Stomach (tissue), 19 donors: ENCODE measurements at places on chromosomes 1 and 21.

DNA sequence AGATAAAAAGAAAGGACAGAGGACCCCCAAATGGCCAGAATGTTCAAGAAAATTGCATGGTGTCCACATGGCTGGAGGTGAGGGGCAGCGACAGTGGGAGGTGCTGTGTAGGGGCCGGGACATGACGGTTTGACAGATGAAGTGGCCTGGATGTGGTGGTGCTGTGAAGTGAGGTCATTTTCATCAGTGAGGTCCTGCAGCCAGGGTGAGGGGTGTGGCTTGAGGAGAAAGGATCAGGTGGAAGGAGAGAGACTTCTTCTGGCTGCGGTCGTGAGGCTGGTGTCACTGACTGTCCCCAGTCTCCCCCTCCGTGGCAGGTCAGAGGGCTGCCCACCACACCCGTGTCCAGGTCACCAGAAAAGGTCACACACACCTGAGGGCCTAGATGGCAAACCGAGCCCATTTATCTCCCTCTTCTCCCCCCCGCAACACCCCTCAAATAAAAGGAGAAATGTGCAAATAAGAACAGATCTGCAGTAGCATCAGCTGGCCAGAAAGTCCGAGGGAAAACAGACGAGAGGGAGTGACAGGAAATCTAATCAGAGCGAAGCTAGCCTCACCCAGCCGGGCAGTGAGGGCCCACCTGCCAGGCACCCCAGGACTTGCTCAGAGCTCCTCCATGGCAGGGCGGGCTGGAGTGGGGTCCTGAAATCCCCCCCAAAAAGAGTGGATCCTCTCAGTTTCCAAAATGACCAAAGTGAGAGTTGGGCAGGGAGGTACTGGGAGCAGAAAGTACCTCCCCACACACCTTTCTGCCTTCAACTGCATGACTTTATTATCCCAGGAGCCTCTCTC is 148.5 kb upstream of the EDN2 start:
- DNase-seq = no peak

DNA sequence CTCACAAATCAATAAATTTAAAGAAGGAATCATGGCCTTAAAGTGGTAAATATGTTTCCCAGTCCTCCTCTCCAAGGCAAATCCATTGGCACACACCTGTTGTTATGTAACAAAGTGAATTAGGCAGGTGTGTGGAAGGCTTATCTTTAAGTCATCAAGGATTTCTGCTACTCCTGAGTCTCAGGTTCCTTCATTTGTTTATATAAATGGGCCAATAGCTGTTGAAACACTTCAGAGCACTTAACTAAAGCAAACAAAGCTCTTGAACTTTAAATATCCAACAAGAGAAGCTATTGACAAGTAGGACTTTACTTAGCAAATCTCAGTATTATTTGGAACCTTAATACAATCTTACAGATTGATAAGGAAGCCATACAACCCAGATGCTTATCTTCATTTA is 99.3 kb upstream of the ESRRG start:
- no peak for DNase-seq

GRCh38 chr1:202131956-202132821 is 9.5 kb downstream of the GPR37L1 start:
- DNase-seq = peak; percentile 76

- peak; percentile 25 for DNase-seq
These were observed 427 bp downstream of the WNT3A start for GRCh38 chr1:228007049-228007800.

GRCh38 chr1:99084562-99084961 is 79.9 kb upstream of the PLPPR5 start:
- no peak for DNase-seq

GRCh38 chr21:27149034-27149433 is 182.1 kb upstream of the ADAMTS5 start:
- no peak for DNase-seq

DNA sequence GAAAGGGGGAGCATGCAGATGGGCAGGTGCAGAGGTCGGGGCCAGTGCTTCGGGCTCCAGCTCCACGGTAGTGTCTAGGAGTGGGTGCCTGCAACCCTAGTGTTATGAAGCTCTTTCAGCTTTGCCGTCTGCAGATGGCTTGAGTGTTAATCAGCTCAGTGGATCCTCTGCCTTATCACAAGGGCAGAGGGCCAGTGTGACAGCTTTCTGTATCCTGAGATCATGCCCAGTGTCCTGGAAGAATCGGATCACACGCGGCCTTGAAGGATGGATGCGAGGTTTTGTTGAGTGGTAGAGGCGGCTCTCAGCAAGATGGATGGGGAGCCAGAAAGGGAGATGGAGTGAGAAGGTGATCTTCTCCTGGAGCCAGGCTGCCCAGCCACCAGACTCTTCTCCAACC is 25.5 kb upstream of the C1orf146 start:
- DNase-seq = no peak

- DNase-seq = no peak
These were observed 10.4 kb downstream of the DDX59 start for GRCh38 chr1:200659269-200659668.

GRCh38 chr21:43645136-43645891 is 14.0 kb downstream of the HSF2BP start:
- peak; percentile 57 for DNase-seq

DNA sequence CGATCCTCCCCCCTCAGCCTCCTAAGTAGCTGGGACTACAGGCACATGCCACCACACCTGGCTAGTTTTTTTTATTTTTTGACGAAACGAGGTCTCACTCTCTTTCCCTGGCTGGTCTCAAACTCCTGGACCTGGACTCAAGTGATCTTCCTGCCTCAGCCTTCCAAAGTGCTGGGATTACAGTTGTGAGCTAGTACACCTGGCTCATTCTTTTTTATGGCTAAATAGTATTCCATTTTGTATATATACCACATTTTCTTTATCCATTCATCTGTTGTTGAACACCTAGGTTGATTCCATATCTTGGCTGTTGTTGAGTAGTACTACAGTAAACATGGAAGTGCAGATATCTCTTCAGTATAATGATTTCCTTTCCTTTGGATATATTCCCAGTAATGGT is 62.3 kb upstream of the RCC1 start:
- no peak for DNase-seq

DNA sequence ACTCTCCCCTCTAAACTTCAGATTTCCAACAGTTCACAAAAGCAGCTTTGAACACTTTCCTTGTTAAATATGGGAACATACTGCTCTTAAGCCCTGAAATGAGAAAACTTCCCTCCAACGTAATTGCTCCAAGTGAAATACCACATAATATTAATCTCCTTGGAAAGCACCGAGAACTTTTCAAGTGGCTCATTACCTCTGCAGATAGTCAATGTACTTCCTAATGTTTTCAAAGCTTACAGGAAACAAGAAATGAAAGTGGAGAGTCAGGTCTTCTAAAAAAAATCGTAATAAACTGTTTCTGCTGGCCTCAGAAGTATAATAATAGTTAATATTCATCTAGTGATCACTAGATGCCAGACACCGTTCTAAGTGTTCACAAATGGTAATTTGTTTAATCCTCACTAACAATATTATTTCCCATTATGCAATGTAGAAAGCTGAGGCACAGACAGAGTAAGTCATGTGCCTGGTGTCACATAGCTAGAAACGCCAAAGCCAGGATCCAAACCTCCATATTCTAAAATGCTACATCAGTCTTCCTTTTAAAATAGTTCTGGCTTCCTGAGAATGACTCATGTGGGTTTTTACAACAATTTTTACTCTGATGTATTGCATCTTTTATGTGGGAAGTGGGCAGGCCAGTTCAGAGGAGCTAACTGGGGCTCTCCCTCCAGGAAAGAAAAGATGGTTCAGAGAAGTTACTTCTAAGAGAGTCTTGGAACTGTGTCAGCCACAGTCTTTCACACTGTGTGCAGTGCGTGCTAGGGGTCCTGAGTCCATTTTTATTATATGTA is 177.2 kb downstream of the PLPPR4 start:
- no peak for DNase-seq

DNA sequence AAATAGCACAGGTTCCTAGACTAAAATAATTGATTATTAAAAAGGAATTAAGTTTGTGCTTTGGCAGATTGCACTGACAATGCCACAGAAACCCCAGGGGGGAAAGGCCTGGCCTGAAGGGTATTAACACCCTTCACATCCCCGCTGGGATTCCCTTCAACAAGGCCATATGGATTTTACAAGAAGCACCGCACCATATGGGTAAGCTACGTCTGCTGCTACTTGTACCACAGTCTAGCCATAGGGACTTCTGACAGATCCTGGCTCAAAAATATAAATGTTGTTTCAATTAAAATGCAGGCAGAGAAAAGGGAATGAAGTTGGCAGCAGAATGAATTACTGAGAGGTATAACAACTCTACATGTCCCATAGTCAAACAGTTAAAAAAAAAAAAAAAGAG is 101.0 kb downstream of the DENND1B start:
- no peak for DNase-seq

GRCh38 chr1:214934045-214934444 is 148.5 kb upstream of the KCNK2 start:
- DNase-seq = no peak

GRCh38 chr1:112251766-112252506 is 144.1 kb upstream of the CTTNBP2NL start:
- DNase-seq = no peak
